ENCODE measurements at places on chromosomes 12 and 14.

GRCh38 chr12:125201090-125201489 lies 135.9 kb downstream of the AACS start:
- DNase-seq = no peak

DNA sequence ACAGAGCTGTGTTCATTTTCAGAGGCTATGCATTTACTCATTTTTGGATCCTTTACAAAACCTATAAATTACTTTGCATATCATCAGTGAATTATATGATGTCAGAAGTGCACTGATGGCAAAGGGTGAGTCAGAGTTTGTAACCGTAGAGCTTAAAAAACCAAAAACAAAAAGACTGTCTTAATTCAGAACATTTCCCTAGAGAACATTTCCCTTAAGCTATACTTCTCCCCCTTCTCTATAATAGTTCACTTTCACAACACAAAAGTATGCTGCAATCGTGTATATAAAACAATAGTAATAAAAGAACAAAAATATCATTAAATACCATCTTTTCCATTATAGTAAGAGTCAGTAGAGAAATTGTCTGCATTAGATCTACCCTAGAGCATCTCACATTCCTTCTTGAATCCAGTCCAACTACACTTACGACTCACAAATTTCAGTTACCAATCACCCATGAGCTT lies 934.9 kb downstream of the LRFN5 start:
- no peak for DNase-seq

DNA sequence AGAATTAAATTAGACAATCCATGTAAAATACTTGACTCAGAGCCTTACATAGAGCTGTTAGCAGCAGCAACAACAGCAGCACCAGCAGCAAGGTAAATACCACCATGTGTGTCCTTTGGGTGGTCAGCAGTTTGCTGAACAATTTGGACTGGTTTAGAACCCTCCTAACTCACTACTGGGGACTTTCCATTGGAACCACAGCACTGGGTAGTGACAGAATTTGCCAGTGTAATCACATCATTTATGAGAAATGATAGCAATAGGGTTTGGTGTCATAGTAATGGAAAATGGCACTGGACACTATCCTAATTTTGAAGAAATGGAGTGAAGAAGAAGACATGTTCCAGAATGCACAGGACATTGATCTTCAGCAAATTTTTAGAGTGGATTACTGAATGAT lies 392.8 kb downstream of the RAD51B start:
- DNase-seq = no peak

- no peak for DNase-seq
Measured at GRCh38 chr14:68956724-68957123, 22.4 kb downstream of the ACTN1 start.

Measured in activated CD8-positive, alpha-beta T cell treated with anti-CD3 and anti-CD28 coated beads for 36 hours (primary cell).